ENCODE measurements at places on chromosomes 7 and 10.

DNA sequence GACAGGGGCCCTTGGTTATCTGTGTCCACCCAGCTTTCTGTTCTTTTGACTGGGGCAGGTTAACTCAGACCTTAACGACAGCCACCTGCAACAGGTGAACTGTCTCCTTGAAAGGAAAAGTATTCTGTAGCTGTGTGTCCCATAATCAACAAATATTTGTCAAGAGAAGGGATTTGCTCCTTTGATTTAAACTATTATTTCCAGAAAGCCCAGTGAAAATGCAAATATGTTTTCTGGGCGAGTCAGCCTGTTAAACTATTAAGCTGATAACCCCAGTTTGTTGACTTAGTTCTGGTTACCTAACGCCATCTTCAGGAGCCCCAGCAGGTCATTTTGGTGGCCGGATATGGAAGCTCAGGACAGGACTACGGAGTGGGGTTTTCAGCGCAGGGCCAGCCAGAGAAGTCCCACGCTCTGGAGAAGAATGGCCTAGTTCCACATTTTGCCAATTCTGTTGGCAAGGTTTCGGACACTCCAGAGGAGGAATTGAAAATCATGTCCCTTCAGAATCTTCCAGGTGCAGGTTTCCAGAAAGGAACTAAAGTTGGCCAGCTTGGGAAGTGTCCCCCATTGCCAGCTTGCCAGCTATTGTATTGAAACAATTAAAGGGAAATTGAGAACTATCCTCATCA is 54.5 kb downstream of the ADRA2A start:
- no peak for DNase-seq

DNA sequence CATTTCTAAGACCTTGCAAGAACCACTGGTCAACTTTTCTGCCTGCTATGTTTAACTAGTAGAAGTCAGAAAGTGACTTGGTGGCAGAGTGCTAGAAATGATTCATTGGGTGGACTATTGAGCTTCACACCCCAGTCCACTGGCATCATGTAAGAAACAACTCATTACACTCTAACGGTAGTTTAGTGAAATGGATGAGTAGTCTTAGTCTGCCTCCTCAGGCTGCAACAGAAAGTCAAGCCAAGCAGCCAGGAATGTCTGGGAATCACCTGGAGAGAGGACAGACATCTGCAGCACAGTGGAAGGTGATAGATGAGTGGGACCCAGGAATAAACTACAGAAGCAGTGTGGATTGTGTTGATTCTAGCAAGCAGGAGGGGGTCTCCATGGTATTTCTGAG is 125.4 kb downstream of the AUTS2 start:
- DNase-seq = no peak

- DNase-seq = no peak
Measured at GRCh38 chr7:114158275-114158674, 239.5 kb upstream of the PPP1R3A start.

- no peak for DNase-seq
Measured at GRCh38 chr7:74364061-74364460, 74.9 kb downstream of the CLIP2 start.

- DNase-seq = no peak
Measured at GRCh38 chr10:546451-546850, 143.0 kb downstream of the DIP2C start.

GRCh38 chr10:124696446-124697392 is 47.5 kb downstream of the FAM53B start:
- DNase-seq = peak; percentile 58

DNA sequence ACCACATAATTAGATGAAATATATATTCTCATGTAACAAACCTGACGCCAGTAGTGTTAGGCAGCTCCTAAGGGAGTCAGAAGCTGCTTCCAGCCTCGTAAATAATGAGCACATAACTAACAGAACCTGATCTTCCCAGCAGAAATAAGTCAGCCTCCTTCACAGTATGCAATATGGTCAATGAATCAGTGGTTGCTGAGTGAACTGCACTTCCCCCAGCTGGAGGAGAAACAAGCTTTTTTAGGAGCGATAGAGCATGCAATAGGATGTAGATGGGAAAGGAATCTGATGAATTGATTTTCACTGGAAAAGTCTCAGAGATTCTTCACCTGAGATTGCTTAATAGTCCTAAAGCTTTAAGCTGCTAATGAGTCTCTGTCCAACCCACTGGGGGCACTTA is 337.2 kb upstream of the LRGUK start:
- DNase-seq = no peak

DNA sequence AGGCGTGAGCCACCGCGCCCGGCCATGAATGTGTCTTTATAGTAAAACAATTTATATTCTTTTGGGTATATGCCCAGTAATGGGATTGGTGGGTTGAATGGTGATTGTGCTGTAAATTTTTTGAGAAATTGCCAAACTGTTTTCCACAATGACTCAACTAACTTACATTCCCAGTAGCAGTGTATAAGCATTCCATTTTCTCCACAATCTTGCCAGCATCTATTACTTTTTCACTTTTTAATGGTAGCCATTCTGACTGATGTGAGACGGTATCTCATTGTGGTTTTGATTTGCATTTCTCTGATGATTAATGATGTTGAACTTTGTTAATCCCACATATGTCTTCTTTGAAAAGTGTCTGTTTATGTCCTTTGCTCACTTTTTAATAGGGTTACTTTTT is 1187.9 kb downstream of the XPNPEP1 start:
- DNase-seq = no peak

DNA sequence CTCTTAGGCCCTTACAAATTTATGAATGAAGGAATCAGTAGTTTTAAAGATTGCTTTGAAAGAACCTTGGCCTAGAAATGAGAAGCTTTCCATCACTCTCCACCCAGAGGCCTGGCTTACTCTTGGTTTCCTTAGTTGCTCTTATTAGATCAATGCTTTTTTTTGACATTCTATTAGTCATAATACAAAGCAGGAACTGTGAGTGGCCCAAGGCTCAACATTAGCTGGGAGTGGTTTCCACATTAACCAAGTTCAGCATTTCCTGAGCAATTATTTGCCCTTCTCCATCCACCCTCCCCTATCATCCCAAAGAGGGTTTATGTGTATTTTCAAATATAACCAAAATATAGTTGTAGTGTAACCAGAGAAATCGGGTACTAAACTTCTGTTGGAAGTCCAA is 103.4 kb upstream of the FAM204A start:
- DNase-seq = no peak

- no peak for DNase-seq
Measured at GRCh38 chr7:122402235-122402634, 97.7 kb upstream of the FEZF1 start.

DNA sequence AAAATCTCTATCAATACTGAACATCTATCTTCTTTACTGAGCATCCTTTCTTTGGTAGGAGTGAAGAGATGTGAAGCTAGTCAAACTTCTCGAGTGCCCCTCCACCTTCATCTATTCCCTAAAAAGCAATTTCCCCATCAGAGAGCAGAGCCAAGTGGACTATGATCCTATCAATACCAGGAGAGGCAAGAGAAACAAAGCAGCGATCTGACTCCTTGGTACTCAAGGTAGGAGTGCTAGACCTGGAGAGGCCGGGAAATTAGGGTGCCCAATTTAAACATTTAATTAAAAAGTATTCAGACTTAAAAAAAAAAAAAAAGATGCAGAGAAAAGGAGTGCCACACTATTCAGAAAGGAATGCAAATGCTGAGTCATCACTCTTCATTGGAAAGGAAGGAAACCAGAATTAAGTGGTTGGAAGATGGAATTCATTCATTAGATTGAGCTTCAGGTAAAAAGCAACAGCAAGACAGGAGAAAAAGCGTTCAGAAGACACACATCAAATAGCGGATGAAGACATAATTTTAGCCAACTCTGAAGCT is 1.6 kb downstream of the TIAL1 start:
- DNase-seq = no peak

DNA sequence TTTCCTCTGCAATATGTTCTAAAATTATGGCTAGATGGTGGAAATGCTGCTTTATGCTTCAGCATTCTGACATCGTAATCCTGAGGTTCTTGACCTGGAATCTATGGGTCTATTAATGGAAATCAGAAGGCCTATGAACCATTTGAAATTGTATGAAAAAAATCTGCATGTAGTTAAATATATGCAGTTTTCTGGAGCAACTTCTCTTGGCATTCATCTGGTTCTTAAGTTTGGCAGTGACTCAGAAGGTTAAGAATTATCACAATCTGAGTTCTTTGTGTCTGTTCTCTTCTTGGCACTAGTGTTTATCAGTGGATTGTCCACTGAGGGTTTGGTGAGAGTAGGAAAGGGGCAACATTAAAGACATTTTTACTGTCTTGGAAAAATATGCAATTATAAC is 71.1 kb upstream of the FZD1 start:
- DNase-seq = no peak

DNA sequence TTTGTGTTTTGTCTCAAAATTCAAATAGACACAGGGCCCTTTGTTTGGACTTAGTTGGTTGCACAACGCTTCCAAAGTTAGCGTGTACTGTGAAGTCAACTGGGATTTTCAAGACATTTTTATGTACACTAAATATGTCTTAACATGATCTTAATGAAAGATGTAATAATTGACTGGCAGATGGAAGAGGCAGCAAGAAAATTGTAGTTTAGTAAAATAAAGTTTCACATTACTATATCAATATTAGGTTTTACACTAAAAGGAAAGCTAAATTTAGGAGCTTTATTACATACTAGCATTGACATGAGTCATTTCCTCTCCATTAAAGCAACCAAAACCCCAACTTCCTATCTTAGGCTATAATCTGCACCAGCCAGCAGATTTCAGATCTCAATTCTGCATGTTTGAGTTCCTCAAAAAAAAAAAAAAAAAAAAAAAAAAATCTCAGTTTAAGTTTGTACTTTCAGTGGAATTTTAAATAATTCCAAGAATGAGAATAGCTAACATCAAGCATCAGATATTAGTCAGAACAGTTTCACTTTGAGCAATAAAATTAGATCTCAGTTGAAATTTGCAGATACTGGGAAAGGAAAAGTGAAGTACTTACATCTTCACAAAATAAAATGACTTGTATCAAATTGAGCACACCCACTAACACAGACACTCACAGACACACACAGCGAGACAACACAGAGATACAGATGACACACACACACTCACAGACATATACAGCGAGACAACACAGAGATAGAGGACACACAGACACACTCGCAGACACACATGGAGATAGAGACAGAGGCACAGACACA is 346.6 kb upstream of the KLF6 start:
- peak; percentile 30 for DNase-seq

- DNase-seq = no peak
Measured at GRCh38 chr7:12703881-12704280, 16.4 kb downstream of the ARL4A start.

DNA sequence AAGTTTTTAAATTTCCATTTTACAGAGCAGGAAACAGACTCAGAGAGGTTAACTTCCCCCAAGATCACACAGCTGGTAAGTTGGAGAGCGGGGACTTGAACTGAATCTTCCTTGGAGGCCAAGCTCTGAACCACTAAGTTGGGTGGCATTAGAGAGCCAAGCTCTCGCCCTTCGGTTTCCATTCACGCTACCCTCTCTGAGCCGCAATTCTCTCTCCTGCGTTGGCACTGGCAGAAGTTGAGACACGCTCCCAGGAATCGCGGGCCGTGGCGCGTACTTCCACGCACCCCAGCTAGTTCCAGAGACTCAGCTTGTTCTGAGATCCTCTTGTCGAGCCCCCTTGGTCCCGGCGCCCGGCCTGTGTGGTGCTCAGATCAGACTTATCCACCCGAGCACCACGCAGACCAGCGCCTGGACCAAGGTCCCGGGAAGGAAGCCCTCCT is 29.3 kb upstream of the VAX1 start:
- DNase-seq = no peak

- DNase-seq = no peak
Measured at GRCh38 chr7:47231627-47232026, 350.3 kb downstream of the TNS3 start.

- DNase-seq = no peak
Measured at GRCh38 chr10:14684354-14684753, 90.3 kb downstream of the FAM107B start.

DNA sequence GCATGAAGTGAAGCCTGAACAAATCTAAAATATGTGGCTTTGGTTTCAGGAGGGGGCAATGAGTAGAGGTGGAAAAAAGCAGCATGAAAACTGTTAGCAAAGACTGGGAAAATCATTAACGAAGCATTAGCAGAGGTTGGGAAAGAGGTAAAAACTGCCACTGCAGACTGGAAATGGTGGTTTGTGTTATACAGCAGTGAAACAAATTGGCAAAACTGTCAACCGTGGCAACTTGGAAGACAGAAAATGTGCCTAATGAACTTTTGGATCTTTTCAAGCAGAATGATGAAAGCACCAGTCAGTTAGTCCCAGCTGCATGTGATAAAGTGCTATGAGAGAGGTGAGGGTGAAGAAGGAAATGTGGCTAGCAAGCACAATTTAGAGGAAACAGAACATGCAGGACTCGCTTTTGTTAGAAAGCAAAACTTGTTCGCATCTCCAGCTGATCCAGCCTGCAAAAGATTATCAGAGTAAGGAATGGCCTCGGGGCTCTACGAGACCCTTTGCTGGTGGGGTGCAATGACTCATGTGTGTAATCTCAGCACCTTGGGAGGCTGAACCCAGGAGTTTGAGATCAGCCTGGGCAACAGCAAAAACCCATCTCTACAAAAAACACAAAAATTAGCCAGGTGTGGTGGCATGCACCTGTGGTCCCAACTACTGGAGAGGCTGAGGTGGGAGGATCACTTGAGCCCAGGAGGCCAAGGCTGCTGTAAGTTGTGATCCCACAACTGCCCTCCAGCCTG is 45.7 kb downstream of the SKIDA1 start:
- no peak for DNase-seq

DNA sequence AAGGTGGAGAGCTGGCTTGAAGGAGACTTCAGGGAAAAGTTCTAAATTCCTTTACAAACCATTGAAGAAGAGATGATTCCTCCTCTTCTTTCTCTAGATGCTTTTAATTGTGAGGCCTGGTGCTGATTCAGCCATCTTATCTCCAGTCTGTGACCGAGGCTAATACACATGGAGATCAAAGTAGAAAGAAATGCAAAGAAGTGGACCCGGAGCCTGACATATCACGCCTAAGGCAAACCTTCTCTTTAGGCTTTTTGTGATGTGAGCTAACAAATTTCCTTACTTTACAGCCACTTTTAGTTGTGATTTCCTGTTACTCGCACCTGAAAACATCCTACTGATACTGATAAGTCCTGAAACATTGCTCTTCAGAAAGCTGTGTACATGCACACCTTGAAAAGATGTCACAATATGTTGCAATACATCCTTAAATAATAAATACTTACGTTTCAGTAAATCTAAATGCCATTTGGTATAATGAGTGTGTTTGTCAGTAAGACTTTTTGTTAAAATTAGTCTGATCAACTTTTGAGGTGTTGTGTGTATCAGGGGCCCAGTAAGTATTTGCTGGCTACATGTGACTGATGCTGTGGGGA is 192.4 kb downstream of the BAMBI start:
- DNase-seq = no peak

- DNase-seq = no peak
Measured at GRCh38 chr7:91636129-91636724, 244.3 kb downstream of the MTERF1 start.

DNA sequence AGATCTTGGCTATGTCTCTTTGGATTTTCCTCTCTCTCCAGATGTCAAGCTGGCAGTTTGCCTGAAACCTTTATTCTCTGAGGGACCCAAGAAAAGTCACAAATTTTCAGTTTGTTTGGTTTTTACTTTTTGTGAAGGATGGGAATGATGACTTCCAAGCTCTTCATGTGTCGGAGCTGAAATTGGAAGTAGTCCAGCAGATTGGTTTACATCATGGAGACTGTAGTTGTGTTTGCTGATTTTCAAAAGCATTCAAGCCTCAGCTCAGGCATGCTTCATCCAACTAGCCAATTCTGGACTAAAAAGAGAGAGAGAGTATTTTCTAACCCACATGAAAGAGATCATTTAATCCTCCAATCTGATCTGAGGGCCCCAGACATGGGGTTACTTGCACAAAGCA is 326.2 kb upstream of the AUTS2 start:
- no peak for DNase-seq
